ENCODE measurements at places on chromosomes 7 and 10. TPM values are rescaled to one million over a fixed set of nuclear protein-coding genes. Genes with fewer than 3 reads are reported as not detected.
A peak's percentile ranks its signal among the peaks of the same experiment; 100 is the strongest.

- DNase-seq, result no peak
These were observed 1.1 kb upstream of the TFAM start for GRCh38 chr10:58384095-58384494.

- no peak for DNase-seq
These were observed 4.1 kb upstream of the LRRC17 start for GRCh38 chr7:102908676-102909075.

DNA sequence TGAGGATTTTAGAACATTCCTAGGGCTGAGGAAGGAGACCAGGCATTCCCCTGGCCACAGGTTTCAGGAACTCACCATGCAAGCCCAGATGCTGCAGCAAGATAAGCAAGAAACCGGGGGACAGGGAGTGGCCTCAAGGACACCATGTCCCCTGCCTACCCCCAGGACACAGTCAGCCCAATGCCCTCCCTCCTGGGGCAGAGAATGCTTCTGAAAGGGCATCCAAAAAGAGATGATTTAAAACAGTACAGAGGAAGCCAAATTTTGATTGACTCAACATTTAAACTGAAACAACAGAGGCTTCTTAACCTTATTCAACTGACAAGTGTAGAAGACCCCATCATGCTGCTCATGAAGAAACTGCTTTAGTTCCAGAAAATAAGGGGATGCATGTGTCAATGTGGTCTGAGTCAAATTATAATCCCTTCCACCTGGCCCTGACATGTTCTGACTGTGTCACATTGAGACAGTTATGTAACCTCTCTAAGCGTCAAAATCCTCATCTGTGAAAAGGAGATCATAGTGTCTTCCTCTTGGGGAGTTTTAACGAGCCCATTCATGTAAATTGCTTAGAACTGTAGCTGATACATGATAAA, 60.0 kb downstream of the ICA1 start:
- no peak for DNase-seq

SPDYE8 gene
- total RNA-seq, result not detected

AMPH gene
- 4.6 TPM for total RNA-seq

TRIM73 gene
- total RNA-seq, result 1.4 TPM

DNA sequence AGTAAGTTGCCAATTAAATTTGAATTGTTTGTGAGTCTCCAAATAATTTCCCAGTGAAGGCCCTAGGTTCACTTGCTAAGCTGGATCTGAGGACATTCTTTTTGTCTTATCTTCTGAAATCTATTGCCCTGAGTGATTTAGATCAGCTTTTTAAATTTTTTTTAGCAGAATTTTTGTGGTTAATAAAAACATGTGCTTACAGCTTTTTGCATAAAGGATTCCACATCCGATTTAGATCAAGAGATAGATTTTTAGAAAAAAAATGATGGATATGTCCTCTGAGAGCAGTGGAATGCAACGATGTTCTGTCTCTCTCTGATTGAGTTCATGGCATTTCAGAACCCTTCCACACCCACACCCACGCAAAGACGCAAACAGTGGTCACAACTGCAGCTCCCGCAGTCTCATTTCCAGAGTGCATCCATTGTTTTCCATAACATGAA, 358.8 kb downstream of the SUGCT start:
- peak; percentile 19 for DNase-seq

- no peak for DNase-seq
These were observed 36.0 kb downstream of the MAT1A start for GRCh38 chr10:80253266-80253962.

- DNase-seq, result no peak
These were observed 131.8 kb upstream of the GNAI1 start for GRCh38 chr7:80002865-80003264.

EIF3A gene
- total RNA-seq, result 137 TPM

MRC1 gene
- total RNA-seq, result 0.05 TPM

DNA sequence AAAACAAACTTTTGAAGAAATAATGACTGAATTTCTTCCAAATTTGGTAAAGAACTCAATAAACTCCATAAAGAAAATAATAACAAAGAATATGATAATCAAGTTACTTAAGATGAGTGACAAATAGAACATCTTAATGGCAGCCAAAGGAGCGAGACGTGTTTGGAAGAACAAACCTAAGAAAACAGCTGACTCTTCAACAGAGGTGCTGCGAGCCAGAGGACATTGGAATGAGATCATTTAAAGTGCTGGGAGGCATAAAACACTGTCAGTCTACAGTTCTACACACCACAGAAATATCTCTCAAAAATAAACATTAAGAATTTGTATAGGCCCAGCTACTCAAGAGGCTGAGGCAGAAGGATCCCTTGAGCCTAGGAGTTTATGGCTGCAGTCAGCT, 443.5 kb downstream of the PAXIP1 start:
- DNase-seq, result no peak

GRCh38 chr7:14673202-14673601, 229.3 kb downstream of the DGKB start:
- DNase-seq, result no peak

GRCh38 chr7:109956916-109957315, 1134.0 kb upstream of the LRRN3 start:
- no peak for DNase-seq

DNA sequence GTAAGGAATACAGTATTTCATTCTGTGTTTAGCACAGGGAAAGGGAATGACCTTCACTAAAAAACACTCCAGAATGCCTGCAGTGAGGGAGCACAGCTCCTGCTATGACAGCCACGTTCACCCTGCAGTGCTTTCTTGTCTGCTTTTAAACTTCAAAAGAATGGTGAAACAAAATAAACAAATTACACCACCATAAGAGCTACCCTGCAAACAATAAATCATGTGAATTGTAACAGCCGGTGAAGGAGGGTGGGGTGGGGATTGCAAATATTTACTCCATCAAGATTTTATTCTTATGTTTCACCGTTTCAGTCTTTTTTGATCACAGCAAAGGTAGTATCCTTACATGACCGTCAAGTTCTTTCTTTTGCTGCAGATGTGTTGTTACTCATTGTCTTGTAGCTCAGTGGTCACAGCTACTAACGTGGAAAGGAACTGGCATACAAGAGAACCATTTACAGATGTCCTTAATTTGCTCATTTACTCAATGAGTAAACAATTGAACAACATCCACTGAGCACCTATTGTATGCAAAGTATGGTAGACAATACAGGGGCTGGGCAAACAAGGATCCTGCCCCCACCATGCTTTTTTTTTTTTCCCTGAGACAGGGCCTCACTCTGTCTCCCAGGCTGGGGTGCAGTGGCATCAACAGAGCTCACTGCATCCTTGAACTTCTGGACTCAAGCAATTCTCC, 4.1 kb upstream of the CHN2 start:
- no peak for DNase-seq

DNA sequence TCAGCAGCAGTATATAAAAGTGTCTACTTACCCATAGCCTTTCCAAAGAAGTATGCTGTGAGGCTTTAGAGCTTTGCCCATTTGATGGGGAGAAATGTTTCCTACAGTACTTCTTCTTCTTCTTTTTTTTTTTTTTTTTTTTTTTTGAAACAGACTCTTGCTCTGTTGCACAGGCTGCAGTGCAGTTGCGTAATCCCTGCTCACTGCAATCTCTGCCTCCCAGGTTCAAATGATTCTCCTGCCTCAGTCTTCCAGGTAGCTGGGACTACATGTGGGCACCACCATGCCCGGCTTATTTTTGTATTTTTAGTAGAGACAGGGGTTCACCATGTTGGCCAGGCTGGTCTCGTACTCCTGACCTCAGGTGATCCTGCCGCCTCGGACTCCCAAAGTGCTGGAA, 101.7 kb upstream of the TMEM26 start:
- no peak for DNase-seq

PRR15 gene
- total RNA-seq, result 0.12 TPM

SEMA3E gene
- total RNA-seq, result not detected

DNA sequence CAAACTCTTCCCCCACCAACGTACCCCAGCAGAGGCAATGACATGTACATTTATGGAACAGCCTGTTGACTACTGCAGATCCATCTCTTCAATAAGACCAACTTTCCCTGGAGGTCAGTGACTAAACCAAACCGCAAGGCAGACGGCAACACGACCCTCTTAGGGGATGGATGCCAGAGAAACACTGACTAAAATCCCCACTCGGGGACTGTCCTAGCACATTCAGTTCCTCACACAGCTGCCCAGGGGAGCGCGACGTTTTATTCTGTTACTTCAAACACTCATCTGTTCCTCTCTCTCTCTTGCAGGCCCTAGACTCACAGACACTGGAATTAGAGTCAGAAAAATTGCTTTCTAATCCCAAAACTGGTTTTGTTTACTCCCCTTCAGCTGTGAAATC, 146.5 kb upstream of the PRSS1 start:
- no peak for DNase-seq

- no peak for DNase-seq
These were observed 264.3 kb downstream of the ZEB1 start for GRCh38 chr10:31583293-31583692.

ADD3 gene
- total RNA-seq, result 43.2 TPM

TRIP6 gene
- 140 TPM for total RNA-seq

GRCh38 chr10:69513617-69514016, 59.6 kb downstream of the NEUROG3 start:
- no peak for DNase-seq

UPK3B gene
- total RNA-seq, result not detected

FAM131B gene
- total RNA-seq, result 0.80 TPM

KNDC1 gene
- not detected for total RNA-seq

FAM237B gene
- not detected for total RNA-seq

DNA sequence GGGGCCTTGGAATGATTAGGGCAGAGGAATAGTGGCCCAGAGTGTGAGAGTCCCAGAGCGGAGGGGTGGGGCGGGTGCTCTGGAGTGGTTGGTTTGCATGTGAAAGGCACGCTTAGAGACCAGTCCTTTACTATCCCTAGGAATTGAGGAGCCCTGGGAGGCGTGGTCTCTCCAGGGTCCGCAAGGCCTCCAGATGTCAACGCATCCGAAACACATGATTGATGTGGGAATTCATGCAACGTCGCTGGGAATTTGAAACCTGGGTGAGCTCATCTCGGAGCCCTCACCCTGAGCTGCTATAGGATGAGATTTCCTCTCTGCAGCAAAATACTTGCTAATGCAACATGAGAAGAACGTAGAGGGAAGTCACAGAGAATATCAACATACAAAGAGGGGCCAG, 51.2 kb downstream of the NPTX2 start:
- no peak for DNase-seq

GRCh38 chr10:60760711-60761210, 17.5 kb upstream of the CDK1 start:
- DNase-seq, result no peak

TMEM176B gene
- total RNA-seq, result not detected

DNA sequence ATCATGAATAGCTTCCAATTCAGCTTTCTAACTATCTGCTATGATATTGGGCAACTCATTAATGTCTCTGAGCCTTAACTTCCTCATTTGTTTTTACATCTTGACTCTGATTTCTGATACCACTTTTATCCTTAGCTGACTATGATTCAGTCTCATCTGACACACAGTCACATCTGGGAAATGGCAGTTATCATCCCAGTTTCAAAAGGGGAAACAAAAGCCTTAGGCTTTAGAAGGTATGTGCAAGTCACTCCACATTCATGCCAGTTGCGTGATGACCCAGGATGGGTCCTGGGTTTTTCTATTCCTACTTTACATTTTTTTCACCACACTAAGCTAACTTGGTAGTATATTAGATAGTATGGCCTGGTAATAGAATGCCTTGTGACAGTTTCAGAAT, 12.7 kb downstream of the SCIN start:
- DNase-seq, result peak; percentile 29

GRCh38 chr7:131722371-131722770, 165.9 kb upstream of the PODXL start:
- peak; percentile 10 for DNase-seq

HMX2 gene
- not detected for total RNA-seq

- no peak for DNase-seq
These were observed 21.9 kb upstream of the CDCA7L start for GRCh38 chr7:21967598-21968003.

ICA1 gene
- not detected for total RNA-seq

DNA sequence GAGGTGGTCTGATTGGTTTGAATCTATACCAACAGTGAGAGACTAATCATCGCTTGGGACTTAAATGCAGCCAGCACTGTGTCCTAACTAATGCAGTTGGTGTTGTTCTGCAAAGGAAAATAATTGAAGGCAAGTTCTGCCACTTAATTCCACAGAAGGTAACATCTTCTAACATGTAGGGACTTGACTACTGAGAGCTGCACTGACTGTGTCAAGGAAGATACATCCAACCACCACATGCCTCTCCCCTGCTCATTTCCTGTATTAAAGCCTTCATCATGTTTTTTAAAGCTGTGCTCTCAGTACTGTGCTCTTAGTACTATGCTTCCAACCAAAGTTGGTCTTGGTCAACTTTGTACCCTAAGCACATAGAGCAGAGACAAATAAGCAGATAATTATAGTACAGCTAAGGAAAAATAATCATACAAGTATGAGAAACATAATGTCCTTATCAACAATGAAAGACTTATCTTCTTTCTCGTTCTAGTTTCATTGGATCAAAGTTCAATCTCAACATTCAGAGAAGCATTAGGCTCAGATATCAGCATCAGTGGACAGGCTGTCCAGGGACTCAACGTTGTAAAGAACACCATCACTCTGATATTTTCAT, 2.8 kb upstream of the CYP3A4 start:
- DNase-seq, result no peak

DNA sequence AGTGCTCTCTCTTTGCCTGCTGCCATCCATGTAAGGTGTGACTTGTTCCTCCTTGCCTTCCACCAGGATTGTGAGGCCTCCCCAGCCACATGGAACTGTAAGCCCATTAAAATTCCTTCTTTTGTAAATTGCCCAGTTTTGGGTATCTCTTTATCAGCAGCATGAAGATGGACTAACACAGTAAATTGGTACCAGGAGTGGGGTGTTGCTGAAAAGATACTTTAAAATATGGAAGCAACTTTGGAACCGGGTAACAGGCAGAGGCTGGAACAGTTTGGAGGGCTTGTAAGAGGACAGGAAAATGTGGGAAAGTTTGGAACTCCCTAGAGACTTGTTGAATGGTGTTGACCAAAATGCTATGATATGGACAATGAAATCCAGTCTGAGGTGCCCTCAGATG, 63.8 kb upstream of the PPP1R9A start:
- DNase-seq, result no peak

DNA sequence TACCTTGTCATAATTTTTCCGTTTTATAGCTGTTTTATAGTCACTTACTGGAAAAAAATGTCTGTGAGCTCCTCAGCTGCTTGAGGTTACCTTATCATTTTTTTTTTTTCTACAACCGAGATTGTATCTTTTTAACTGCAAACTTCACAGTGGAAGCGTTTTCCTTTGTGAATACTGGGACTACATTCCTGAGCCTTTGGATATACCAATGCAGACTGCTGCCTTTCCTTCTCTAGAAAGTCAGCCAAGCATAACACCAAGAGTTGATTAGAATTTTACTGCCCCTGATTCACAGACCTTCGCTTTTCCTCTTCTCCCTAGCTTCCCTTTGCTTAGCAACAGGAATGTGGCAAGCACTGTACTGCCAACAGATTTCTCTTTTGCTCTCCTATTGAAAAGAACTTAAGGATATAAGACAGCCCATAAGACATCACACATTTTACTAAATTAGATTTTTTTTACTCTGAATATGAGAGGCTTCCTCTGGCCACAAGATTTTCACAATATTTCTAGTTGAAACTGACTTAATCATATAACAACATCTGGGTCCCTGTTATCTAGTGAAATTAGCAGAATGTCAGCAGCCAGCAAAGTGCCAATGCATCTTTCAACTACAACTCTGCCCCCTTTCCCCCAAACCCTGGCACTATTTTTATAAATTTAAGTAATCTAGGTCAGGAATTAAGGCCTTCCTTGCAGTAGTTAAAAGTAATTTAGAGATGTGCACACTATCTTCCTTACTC, 170.6 kb downstream of the PRKG1 start:
- DNase-seq, result peak; percentile 65

GRCh38 chr7:80133361-80134114, 1.1 kb upstream of the GNAI1 start:
- peak; percentile 30 for DNase-seq

NPC1L1 gene
- total RNA-seq, result not detected
